ENCODE measurements at places on chromosomes 2 and 18.

DNA sequence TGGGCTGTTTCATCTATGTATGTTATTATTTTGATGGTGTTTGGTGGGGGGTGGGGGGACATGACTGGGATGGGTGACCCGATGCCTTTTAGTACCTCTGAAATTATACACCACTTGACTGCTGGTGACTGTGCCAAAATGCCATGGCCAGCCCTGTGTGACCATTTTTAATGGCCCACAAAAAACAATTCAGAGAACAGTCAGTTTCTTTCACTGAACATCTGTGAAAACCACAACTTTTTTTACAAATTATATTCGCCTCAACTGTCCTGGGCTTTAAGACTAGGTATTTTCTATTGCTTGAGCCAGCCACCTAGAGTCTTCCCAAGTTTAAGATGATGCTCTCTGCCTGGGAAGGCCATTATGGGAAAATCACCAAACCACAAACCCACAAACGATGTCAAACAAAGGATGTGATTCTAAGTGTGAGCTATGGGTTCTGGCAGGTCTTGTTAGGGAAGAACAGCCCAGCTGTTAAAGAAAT is 33.9 kb downstream of the FN1 start:
- DNase-seq = no peak

- no peak for DNase-seq
These were observed 603.7 kb upstream of the ZEB2 start for GRCh38 chr2:145123606-145124005.

DNA sequence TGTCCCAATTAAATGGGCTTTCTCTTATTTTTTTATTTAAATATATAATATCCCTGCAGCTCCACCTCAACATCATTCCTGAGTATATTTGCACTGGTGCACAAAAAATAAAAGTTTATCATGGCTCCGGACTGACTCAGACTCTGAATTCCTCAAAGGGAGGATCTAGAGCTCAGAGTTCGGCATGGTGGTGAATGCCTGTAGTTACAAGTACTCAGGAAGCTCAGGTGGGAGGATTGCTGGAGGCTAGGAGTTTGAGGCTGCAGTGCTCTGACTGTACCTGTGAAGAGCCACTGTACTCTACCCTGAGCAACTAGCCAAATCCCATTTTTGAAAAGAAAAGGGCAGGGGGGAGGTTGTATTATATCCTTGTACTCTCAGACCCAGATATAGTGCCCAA is 52.8 kb upstream of the NRXN1 start:
- no peak for DNase-seq

DNA sequence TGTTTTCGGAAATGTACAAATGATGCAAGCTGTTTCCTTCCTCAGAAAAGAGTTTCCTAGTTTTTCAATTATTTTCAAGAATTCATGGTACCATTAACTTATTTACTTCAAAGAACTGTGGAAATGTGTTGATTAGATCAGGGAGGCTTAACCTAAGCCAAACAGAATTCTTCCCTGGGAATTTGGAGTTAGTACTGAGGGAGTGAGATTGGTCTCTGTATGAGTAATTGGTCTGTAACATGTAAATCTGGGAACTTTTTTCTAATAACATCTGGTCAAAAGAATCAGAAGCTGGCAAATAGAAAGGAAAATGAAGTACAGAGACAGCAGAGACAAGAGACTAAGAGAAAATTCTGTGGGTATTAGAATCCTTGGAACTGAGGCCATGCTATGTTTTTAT is 145.8 kb downstream of the BABAM2 start:
- DNase-seq = no peak

- no peak for DNase-seq
These were observed 262.2 kb upstream of the ZNF521 start for GRCh38 chr18:25614168-25614567.

DNA sequence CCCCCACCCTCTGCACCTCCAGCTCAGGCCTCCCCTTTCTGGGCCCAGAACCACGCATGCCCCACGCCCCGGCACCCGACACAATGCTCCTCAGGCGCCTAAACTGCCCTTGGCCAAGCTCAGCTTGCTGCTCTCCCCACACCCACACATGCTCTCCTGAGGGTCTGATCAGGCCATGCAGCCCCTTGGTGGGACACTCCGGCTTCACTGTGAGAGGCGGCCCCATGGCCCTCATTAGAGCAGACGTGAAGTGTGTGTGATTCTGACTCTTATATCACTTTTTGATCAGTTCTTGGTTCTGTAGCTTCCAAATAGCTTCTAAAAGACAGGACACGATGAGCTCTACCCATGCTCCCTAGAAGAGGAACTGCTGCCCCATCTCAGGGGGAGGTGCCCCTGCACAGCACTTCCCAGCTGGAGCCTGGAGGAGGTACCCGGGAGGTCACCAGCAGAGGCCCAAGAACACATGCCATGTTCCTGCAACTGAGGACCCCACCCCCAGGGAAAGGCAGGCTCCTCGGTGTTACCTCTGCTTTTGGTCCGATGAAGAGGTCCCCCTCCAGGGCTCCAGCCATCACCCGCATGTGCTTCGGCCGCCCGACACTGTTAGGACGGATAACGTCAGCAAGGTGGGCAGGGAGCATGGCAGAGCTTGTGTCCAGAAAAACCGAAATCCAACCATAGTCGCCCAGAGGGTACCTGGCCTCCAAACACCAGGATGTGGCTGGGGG is 3.6 kb downstream of the ACTR1B start:
- no peak for DNase-seq

DNA sequence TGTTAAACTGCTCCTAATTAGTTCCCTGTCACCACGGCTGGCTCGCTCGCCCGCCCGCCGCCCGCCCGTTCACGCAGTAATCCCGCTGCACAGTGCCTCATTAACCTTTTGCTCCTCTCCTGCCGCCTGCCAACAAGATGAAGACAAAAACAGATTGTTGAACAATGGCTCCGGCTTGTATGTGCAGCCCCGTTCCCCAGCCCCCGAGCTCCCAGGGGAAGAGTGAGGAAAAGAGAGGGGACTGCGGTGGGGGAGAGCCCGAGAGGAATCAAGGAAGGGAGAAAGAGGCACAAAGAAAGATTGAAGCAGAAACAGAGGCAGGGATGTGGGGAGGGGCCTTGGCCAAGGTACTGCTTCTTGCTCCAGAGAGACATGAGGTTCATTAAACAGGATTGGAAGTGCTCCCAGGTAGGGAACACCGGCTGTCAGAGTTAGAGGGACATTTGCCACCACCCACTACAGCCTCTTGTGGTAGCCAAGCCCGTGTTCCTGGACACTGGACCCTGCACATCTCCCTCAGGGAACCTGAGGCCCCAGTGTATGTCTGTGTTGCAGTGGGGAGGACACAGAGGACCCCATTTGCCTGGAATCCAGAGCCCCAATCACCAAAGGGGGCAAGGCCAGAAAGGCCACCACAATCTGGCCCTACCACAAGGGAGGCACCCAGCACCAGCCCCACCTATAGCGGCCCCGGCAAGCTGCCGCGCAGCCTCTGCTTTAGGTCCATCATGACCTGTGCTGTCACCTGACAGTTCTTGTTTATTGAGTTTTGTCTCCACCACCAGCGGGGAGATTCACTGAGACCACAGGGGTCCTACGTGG is 38.1 kb downstream of the EMX1 start:
- DNase-seq = no peak

- DNase-seq = no peak
These were observed at the start of gene HOXD10 for GRCh38 chr2:176115883-176116813. HOXD10 (plus strand) TSS chr2:176116778; CDS start chr2:176116834, 56 bp downstream.

DNA sequence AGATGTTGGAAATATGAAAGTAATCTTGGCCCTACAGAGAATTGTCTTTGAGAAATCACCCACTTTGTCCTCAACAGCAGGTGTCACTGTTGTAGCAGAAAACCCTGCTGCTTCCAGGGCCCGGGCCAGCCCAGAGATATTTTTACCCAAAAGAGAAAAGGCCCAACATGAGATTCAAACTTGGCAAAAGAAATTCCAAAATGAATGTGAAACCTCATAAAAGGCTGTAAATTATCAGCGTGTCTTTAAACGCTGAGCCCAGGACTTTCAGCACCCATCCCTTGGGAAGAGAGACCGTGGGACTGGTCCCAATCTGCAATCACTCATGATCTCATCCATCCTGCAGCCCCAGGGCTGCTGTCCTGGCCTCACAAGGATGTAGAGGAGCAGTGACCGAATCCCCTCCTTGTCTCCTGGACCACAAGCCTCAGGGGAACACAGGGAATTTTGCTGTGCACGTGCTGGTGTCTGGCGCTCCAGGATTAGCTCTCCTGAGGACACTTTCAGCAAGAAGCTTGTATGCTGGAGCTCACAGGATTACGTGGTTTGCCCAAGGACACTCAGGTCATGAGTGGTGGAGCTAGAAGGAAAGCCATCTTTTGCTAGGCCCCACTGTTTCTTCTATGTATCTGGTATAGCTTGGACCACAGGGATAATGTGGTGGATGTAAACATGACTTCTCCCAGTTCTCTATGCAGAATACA is 202.1 kb downstream of the RNF144A start:
- DNase-seq = no peak

GRCh38 chr2:182895169-182895568 is 28.7 kb upstream of the FRZB start:
- no peak for DNase-seq

GRCh38 chr2:119792907-119793312 is 33.2 kb downstream of the PTPN4 start:
- DNase-seq = no peak

GRCh38 chr2:98472961-98473746 is 28.5 kb downstream of the INPP4A start:
- DNase-seq = no peak

DNA sequence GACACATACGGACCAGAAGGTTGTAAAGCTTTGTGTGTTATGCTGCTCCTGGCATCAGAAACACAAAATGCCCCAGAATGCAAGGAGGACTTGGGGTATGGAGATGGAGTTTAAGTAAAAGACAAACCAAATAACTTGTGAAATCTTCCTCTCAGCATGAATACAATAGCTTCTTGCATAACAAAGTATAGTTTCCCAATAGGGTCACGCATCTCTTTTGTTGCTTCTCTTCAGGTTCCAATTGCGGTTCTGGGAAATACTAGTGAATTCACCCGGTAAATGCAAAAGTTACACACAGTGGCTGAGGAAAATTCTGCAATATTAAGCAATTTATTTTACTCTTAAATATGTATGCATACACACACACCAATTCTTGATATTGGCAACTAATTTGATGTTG is 339.2 kb upstream of the EPHA4 start:
- no peak for DNase-seq

DNA sequence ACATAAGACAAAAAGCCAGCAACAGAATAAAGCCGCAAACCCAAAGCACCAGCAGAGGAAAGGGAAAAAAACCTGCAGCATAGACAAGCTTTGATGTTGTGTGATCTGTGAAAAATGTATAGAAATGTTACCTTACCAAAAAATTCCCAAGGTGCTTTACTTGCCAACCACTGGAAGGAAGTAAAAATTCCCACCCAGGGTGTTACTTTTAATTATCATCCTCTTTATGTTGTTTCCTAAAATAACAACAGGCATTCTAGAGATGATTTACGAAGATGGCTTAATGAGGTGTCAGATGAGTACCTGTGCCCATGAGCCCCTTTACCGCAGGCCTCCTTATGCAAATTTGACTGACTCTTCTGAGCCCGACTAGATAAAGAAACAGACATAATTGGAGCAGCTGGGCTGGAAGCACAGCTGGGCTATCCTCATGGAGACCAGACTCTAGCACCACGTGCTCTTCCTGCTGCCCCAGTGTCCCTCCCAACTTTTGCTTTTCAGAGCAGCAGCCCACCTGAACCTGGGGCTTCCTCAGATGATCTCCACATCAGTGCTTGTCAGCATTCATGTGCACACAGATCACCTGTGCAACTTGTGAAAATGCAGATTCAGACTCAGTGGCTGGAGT is 41.5 kb downstream of the SRSF7 start:
- DNase-seq = no peak

- no peak for DNase-seq
These were observed 162.5 kb downstream of the NDUFA10 start for GRCh38 chr2:239862613-239863012.

GRCh38 chr2:216863946-216864345 is 4.1 kb upstream of the TNP1 start:
- no peak for DNase-seq

DNA sequence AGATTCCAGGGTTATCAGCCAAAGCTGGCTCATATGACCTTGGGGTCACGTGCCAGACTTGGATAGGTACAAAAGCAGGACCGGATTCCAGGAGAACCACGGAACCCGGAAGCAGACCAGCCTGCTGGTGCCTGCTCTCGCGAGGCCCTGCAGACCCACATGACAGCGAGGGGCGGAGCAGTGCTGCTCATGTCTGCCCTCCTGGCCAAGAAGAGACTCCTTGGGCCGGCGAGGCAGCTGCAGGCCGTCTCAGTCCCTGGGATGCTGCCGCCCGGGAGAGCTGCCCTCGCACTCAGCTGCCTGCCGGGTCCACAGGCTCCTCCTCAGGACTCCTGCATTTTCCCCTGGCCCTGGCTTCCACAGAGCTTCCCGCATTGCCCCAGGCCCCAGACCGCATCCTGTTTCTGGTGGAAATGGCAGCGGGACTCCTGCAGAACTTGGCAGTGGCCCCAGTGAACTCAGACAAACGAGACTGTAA is 739.5 kb downstream of the SOCS6 start:
- no peak for DNase-seq

DNA sequence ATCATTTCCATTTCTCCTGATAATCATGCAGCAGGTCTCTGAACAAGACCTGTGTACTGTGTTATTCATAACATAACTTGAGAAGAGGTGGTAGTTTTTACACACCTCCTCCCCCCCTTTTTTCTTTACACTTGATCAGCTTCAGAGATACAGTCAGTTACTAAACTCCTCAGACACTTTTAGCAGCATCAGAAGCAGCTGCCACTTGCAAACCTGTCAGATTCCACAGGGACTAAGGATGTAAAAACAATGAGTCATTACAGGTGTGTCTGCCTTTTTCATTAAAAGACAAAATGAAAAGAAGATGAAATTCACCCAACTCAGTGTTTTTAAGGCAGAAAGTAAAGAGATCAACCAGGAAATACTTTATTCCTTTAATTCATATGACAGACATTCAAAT is 254.0 kb downstream of the NRXN1 start:
- no peak for DNase-seq

- DNase-seq = no peak
These were observed 146.9 kb downstream of the TDRD15 start for GRCh38 chr2:21270708-21271122.

DNA sequence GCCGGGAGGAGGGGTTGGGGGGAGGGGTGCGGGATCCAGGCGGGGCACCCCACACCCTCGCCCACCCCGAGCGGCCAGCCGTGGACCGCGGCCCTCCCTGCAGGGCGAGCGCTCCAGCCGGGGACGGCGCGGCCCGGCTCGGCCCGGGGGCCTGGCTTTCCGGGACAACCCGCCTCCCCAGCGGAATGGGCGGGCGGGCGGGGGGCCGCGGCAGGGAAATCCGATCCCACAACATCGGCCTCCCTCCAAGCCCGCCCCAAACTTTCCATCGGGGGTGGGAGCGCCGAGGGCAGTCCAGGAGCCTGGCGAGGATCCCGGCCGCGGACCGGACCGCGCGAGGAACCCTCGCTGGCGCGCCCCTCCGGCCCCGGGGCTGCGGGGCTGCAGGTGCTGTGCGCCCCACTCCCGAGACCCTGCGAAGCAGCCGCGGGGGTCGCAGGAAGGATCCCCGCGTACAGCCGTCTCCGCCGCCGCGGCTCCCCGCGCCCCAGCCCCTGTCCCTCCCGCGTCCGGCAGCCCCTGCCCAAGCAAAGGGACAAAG is 529 bp downstream of the SEMA4C start:
- DNase-seq = no peak

All from stimulated activated CD4-positive, alpha-beta T cell treated with anti-CD3 and anti-CD28 coated beads, Interleukin-15, amount 100 ng/mL, for 48 hours (primary cell).